Fibroblast of lung (primary cell): ENCODE measurements at places on chromosomes 5 and 9.
A peak's percentile ranks its signal among the peaks of the same experiment; 100 is the strongest.

- peak; percentile 61 for DNase-seq
Observed at GRCh38 chr9:2502760-2503159, 118.8 kb upstream of the VLDLR start.

- DNase-seq = no peak
Observed at GRCh38 chr9:96461336-96461735, 11.4 kb downstream of the HABP4 start.

- peak; percentile 91 for DNase-seq
Observed at GRCh38 chr5:169631360-169631759, 5.7 kb upstream of the DOCK2 start.

DNA sequence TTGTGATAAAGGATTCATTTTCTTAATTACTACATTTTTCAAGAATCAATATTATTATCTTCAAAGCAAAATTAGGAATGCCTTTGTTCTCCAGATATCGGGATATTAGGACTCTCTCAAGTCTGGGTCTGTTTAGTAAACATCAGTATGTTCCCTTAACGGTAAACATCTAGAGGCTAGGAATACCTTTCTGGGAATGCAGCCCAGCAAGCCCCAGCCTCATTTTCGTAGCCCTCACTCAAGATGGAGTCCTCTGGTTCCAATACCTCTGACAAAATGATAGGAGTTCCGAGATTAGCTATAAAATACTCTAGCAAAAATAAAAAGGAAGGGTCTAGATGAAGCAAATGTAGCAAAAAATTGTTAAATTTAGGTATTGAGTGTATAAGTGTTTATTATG is 84.5 kb downstream of the TEX10 start:
- DNase-seq = no peak
